ENCODE measurements at places on chromosomes 3 and 15.

GRCh38 chr3:129745253-129745652 is 138.8 kb upstream of the PLXND1 start:
- no peak for DNase-seq

DNA sequence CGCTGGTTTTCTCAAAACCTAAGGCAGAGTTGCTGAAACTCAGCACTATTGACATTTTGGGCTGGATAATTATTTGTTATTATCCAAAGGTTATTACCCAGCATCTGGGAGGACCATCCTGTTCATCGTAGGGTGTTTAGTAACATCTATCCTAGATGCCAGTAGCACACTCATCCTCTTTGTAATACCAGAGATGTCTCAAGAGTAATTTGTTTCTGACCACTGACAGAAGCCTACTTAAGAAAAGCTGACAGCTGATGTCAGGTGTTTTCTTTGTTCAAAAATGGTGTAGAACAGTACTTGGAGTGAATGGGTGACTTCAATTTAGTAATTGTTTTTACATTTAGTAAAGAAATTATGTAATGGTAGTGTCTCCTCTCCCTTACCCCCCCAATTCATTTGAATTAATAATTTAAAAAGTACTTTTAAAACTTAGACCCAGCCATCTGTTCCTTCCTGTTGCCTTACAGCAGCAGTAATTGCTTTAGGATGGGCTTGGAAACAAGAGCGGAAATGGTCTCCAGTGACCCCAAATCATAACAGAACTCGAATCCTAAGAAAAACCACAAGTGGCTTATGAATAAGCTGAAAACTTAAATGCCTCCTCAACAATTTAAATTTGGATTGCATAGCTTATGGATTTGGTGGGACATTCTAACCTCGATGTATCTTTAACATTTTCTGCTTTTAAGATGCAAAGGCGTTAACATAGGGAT is 105.4 kb downstream of the PTPRG start:
- DNase-seq, result no peak

GRCh38 chr3:105157766-105158085 is 209.0 kb upstream of the ALCAM start:
- no peak for DNase-seq

GRCh38 chr3:37603722-37604121 is 258.0 kb upstream of the CTDSPL start:
- no peak for DNase-seq

- DNase-seq, result no peak
These were observed 378 bp upstream of the FEM1B start for GRCh38 chr15:68277131-68277602.

DNA sequence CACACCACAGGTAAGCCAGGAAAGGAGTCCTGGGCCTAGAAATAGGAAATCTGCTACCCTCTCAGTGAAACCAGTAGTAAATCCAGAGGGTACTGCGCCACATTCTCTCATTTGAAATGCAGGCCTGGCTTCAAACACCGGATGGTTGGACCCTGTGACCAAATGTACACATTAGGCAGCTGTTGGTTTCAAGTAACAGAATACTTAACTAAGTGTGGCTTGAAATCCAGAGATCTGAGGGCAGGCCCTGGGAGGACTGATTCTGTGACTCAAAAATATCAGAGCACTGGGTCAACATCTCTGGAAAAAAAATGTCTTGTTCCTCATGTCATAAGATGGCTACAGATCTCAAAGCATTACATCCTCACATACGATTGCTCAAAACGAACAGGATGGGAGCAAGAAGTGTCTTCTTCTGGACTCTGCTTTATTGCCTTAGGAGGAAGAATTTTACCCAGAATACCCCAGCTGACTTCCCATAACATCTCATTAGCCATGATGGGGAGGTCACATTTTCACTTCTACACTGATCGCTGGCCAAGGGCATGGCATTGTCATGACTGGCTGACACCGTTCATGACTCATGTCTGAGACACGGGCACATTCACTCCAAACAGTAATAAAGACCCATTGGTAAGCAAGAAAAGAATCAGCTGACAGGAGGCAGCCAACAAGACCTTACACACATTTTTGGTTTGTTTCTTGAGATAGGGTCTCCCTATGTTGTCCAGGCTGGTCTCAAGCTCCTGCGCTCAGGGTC is 166.0 kb downstream of the ARRDC4 start:
- DNase-seq, result no peak

GRCh38 chr3:170524073-170524472 is 61.8 kb downstream of the SLC7A14 start:
- no peak for DNase-seq

GRCh38 chr3:168417016-168417415 is 321.3 kb upstream of the GOLIM4 start:
- no peak for DNase-seq

GRCh38 chr15:71362556-71362955 is 247.3 kb downstream of the THSD4 start:
- DNase-seq, result no peak

DNA sequence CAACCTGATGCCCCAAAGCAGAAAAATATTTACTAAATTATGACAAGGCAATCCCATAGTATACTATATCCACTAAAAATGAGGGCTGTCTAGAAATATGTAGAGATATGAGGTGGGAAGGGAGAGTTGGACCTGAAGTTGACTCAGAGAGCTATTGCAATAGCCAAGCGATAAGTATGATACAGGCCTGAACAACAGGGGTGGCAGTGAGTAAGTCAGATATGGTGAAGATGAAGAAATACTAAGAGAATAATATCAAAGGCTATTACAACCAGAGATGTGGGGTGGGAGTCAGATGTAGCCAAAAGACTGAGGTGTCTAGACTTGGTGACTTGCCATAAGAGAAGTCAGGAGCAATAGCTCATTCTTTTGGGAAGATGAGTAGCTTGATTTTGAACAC is 9.2 kb downstream of the HSPBAP1 start:
- no peak for DNase-seq

GRCh38 chr15:54580643-54581042 is 602.4 kb downstream of the UNC13C start:
- DNase-seq, result no peak

GRCh38 chr3:4841225-4841624 is 138.0 kb upstream of the BHLHE40 start:
- no peak for DNase-seq

DNA sequence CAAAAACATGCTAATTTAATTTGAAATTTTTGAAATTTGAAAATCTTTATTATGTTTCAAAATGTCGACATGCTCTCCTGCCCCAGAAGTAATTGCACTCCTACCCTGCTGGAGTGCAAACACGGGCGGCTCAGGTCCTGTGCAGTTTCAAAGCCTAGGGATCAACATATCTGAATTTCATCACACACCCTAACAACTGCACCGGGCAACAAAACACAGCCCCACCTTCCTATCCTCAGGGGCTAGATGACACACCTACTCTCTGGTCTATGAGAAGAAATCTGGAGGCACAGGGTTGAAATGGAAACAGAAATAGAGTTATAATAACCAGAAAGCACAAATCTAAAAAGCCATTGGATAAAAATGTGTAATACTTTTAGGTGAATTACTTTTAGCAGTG is 61.4 kb downstream of the BFSP2 start:
- DNase-seq, result no peak

GRCh38 chr3:168459226-168459784 is 363.6 kb upstream of the GOLIM4 start:
- no peak for DNase-seq

GRCh38 chr3:23540600-23540999 is 265.2 kb upstream of the UBE2E1 start:
- DNase-seq, result no peak

GRCh38 chr15:60444289-60444912 is 34.5 kb downstream of the ICE2 start:
- DNase-seq, result no peak

DNA sequence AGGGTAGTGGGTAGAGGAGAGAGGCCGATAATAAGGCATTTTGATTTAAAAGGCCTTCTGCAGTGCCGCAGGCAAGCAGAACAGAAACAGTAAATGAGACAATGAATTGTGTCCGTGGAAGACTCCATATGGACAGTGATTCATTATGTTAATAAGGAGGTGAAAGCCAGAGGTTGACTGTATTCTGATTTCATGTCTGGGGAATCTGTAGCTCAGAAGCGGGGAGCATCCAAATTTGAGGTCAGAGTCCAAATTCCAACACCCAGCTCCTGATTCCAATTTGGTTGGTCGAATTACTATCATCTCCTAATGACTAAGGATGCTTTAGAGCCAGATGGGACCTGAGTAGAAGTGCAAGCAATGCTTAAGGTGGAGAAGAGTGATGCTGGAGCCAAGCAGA is 1.0 kb upstream of the TBC1D21 start:
- DNase-seq, result no peak

DNA sequence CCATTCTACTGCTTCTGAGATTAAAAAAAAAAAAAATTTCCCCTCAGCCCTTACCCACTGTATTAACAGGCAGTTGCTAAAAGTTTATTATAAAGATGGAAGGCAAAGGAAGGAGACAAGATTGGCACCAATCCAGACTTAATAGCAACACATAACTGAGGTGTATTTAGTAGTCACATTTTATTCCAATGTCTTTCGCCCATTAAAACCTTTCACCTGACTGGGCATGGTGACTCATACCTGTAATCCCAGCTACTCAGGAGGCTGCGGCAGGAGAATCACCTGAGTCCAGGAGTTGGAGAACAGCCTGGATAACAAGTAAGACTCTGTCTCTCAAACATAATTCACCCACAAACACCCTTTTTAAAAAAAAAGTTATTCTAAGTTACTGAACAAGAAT is 4.4 kb downstream of the ACAP2 start:
- no peak for DNase-seq

GRCh38 chr15:74458473-74458872 is 2.5 kb downstream of the UBL7 start:
- DNase-seq, result no peak

GRCh38 chr3:98521897-98522543 is 682 bp downstream of the CLDND1 start:
- peak; percentile 44 for DNase-seq

- DNase-seq, result no peak
These were observed 10.5 kb downstream of the FBXL2 start for GRCh38 chr3:33287672-33288282.

GRCh38 chr15:98923171-98923570 is 84.4 kb downstream of the PGPEP1L start:
- no peak for DNase-seq

GRCh38 chr3:120488296-120488695 is 37.5 kb upstream of the FSTL1 start:
- no peak for DNase-seq

GRCh38 chr15:33161209-33161608 is 33.3 kb downstream of the FMN1 start:
- no peak for DNase-seq

DNA sequence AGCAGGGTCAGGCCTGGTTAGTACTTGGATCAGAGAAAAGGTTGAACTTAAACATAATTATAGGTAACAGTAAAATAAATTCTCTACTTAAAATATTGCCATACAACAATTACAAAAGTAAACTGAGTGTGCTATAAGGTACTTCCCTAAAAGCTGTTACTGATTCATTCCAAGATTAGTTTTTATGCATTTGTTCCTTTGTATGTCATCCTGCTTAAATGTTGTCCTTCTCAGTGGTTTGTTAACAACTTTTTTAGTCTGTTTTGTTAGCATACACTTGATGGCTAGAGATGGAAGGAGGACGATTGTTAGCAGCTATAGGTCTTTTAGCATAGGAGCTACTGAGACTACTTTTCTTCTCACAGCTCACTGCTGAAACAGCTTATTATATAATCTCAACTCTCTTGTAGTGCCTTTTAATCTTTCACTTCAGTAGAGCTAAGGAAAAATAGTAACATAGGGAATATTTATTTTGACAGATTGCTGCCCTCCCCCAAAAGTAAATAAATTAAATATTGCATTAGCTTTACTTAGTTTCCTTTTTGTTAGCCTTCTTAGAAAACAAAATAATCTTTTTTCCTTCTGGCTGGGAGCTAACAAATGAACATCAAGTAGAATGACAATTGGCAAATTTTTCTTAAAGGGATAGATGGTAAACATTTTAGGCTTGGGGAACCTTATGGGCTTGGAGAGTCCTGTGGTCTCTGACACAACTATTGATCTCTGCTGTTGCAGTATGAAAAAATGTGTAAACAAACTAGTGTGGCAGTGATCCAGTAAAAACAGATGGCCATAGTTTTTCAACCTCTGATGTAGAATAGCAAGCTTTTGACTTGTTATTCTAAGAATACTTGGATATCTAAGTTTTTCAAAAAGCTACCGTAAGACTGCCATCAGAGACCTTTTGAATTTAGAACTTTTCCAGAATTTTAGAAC is 39.5 kb downstream of the USP8 start:
- no peak for DNase-seq

DNA sequence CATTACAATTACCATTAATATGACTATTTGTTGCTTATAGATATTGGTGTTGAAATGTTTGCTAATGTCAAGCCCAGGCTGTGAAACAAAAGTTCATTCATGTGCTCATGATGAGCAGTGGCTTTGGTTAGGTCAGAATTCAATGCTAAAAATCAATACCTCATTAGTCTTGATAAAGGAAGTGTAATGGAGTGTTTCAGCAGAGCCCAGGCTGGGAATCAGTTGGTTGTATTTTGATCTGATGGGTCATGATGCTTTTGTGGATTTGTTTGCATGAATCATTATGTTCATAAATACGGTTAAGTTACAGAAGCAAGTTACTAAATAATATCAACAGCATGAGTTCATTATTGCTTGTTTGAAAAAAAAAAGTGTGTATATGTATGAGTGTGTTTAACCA is 13.6 kb upstream of the ZNF774 start:
- no peak for DNase-seq

DNA sequence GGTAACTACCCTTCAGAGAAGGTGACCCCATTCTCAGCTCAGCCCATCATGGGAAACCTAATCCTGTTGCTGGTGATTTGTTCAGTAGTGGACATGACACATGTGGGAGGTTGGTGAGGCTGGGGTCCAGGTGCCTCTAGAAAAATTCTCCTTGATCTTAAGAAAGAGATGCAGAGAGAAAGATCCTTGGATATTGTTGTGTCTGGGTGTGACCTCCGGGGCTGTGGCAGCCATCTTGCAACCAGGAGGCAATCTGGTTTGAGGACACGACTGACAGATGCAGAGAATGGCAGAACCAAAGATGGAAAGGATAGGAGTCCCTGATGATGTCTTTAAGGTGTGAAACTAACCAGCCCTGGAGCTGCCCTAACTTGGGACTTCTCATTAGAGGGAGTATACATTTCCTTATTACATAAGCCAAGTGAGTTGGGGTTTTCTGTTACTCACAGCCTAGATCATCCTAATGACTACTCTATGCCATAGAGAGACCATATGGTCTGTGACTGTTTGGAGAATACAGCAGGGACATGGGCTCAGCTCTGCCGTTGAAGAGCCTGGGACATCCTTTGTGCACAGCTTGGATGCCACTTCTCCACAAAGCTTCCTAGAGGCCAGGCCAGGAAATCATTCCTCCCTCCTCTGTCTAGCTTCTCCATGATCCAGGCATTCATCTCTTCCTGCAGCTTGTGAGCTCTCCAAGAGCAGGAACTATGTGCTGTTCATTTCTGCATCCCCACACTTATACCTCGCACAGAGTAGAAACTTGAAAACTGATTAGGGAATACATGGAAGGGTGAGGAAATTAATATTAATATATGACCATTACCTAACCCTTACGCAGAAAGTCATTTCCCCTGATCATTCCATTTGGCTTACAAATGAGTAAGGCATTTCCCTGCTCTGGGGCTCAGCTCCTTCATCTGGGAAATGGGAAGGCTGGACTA is 45.9 kb downstream of the HRH1 start:
- no peak for DNase-seq

- no peak for DNase-seq
These were observed 659.3 kb downstream of the ROBO2 start for GRCh38 chr3:77699125-77699691.

GRCh38 chr15:41944313-41944940 is 27.9 kb downstream of the EHD4 start:
- DNase-seq, result no peak

Data from CD4-positive, alpha-beta memory T cell (primary cell).